ENCODE measurements at places on chromosomes 5 and 9.

DNA sequence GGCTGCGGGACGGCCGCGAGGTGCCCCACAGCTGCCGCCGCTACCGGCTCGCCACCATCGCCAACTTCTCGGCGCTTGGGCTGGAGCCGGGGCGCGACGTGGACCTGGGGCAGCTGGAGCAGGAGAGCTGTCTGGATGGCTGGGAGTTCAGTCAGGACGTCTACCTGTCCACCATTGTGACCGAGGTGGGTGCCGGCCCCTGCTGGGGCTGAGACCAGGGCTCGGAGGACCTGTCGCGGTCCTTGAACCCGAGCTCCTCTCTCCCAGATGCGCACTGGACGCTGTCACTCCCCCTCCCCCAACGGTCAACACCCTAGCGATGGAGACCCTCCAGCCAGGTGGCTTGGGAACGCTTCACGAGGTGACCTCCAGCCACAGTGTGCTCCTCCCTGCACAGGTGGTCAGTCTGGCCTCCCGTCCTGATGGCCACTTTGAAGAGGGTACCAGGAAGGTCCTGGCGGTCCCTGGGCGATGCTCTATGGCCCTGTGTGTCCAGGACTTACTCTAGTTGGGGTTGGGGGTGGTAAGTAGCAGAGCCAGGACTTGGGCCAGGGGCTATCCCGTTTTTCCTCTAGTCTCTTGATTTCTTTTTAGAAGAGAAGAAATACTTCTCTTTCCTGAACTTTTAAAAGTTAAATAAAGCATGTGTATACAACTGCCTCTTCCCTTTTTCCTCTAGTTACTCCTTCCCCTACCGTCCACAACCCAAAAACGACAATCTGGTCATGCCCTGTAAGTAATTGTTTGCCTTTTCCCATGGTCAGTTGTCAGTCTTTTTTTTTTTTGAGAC is 866 bp downstream of the SLC22A5 start:
- DNase-seq, result no peak

DNA sequence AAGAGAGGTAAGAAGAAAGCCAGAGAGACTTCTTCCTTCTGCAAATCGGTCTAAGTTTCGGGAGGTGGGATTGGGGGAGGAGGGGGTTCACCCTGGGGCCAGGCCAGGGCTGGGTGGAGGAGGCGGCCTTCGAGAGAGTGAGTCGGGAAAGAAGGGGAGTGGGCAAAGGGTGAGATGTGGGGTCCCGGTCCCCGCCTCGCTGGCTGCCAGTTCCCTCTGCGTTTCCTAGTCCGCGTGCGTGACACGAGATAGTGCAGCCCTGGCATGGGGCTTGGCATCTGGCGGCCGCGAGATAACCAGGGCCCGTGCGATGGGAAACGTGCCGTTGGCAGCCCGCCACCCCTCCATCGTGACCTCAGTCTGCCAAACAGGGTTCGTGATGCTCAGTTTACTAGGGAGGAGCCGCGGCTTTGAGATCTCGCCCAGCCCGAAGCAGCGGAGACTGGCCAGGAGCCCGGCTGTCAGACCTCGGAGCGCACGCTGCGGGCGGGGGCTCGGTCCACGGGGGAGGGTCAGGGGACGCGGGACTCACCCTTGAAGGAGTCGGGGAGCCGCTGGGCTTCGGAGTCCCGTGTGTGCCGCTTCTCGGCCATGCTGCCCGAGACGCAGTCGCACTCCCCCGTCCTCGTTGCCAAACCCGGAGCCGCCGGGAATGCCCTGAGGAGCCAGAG is at the start of gene STOM:
Gene STOM (minus strand): TSS at position 656 of the 671 bp plus-strand sequence. CDS start 63 bp downstream, at position 593.
- no peak for DNase-seq

- DNase-seq, result no peak
Observed at GRCh38 chr5:10229306-10230048, 20.2 kb downstream of the ATPSCKMT start.

GRCh38 chr5:38673671-38674071 is 117.2 kb upstream of the LIFR start:
- DNase-seq, result no peak

- DNase-seq, result no peak
Observed at GRCh38 chr9:99362321-99362720, 140.2 kb downstream of the SEC61B start.

Data from NCI-H187 (cell line).